NCI-H1930 (cell line): ENCODE measurements at places on chromosomes 5 and 9.

DNA sequence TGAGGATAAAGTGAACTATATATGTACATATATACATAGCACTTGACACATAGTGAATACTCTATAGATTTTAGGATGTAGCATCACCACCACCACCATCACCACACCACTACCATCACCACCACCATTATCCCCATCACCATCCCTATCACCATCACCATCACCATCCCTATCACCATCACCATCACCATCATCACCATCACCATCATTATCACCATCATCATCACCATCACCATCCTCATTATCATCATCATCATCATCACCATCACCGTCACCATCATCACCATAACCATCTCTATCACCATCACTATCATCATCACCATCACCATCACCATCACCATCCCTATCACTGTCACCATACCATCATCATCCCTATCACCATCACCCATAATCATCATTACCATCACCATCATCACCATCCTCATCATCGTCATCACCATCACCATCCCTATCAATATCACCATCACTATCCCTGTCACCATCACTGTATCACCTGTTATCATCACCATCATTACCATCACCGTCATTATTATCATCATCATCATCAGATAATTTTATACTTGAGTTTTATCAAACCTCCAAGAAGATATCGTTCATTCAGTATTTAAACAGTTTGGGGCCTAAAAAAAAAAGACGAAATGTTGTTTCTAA is 109.4 kb downstream of the CFAP90 start:
- DNase-seq, result no peak

GRCh38 chr9:134824583-134824982 is 56.0 kb upstream of the FCN2 start:
- DNase-seq, result no peak

GRCh38 chr9:74499770-74500583 is 2.8 kb downstream of the RORB start:
- DNase-seq, result no peak

DNA sequence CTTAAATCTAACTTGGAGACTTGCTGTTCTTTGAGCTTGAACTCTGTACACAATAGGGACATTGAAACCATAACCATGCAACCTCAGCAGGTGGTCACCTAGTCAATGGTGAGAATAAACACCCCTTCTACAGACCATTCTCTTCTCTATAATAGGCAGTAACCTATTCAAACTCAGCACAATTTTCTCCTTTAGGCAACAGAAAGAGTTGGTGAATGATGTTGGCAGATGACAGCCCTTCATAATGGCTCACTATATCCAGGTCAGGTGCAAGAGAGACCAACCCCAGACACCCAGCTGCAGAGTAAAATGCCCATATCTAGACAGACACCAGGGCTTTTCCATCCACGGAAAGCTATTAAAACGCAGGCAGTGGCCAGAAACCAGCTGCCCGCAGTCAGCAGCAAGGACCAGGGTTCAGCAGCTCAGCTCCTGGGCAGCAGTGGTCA is 106.7 kb downstream of the SERINC5 start:
- DNase-seq, result peak; percentile 81

DNA sequence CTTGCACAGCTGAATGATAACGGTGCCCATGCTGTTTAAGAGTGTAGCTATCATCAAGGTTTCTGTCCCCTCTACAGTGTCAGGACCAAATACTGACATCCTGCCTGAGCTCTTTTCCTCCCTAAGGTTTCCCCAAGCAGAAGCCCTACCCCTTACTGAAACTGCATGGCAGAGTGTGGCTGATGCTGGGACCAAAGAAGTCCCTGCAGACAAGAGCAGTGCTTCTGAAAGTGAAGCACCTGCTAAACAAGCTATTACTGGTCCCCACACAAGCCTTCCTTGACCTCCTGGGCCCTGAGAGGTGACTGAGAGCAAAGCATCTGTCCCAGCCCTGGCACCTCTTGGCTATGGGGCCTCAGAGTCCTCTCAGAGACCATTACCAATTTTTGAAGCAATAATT is 56.1 kb downstream of the CFAP90 start:
- DNase-seq, result no peak

- no peak for DNase-seq
These were observed 60.0 kb downstream of the IL6ST start for GRCh38 chr5:55934720-55935119.

GRCh38 chr9:131423171-131423581 is 29.3 kb downstream of the PRRC2B start:
- DNase-seq, result no peak

DNA sequence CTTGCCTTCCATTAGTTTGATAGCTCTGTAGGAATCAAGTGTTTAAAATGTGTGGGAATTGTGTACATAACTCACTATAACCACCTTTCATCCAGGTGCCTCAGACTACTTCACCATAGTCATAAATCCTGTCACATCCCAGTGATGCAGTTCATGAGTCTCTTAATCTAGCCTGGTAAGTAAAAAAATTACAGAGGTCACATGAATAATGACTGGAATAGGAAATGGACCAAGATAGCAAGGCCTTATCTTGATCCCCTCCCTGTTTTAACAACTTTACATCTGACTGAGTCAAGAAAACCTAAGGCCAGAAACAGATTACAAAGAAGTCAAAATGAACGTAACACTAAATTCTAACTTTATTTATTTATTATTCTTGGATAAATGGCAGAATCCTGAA is 1.5 kb upstream of the RNF145 start:
- no peak for DNase-seq

DNA sequence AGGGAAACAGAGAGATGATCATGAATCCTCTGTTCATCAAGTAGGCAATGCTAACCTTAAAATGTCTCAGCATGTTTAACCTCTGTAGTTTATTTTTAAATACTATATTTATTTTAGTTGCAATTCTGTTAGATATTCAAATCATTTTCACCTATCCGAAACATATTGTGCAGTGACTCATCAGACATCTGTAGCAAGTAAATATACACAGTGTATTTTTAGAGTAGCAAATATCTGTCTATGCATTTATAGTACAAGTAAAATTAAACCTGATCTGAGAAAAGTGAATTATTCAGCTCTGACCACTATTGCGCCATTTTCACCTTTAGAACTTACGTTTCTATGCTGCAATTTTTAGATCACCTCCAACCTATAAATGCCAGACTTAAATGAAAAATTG is 24.3 kb upstream of the TUSC1 start:
- DNase-seq, result no peak

DNA sequence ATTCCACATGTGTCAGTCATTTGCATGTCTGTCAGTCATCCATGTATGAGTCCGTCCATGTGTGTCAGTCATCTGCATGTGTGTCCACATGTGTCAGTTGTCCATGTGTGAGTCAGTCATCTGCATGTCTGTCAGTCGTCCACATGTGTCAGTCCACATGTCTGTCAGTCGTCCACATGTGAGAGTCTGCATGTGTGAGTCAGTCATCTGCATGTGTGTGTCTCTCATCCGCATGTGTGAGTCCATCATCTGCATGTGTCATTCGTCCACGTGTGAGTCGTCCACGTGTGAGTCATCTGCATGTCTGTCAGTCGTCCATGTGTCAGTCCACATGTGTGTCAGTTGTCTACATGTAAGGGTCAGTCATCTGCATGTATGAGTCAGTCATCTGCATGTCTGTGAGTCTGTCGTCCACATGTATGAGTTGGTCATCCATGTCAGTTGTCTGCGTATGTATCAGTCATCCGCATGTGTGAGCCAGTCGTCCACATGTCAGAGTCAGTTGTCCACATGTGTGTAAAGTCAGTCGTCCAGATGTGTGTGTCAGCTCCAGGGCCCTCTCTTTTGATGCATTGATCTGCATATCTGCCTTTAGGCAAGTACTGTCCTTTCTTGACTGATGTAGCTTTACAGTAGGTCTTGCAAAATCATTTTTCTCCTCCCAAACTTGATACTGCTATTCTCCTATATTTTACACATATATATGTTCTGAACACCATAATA is 72.5 kb upstream of the CACNA1B start:
- DNase-seq, result no peak

DNA sequence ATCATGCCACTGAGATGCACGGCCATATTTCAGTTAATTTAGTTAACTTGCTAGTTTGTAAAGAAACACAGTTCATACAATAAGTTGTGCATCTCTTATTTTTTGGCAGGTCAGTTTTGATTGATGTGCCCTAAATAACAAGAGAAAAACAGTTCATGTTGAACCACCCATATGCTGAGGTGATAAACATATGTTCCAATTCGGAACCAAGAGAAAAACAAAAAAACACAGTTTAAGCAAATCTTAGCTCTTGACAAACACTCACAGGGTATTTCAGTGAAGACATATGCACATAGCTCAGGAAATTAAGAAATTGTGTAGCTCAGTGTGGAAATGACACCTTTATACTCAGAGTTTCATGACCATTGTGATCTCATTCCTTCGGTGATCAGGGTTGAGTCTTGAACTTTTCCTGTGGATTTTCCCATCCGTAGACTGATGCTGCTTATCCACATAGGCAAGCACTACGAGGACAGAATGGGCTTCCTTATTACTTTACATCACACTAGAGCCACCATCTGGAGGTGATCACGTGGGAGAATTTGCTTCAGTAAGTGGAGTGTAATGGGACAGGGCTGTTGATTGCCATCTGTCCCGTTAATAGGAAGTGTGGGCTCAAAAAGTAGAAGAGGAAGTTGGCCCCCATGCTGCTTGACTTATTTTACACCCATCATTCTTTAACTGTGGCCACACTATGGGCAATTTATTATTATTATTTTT is 773.0 kb downstream of the MTRR start:
- no peak for DNase-seq

DNA sequence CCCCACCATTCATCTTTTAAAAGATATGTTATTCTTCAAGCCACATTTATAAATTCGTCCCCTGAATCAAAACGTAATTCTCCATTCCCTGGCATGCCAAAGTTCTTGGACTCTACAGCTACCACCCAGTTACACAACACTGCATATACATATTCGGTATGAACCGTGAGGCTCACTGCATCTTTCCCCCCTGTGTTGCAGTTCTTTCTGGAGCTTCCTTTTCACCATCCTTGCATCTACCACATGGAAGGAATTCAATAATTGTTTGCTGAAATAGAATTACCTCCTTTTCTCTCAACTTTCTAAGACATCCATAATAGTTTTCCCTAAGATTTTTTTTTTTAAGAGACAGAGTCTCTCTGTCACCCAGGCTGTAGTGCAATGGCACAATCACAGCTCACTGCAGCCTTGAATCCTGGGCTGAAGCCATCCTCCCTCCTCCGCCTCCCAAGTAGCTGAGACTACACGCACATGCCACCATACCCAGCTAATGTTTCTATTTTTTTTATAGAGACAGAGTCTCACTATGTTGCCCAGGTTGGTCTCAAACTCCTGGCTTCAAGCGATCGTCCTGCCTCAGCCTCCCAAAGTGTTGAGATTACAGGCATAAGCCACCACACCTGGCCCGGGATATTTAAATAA is 3.3 kb downstream of the LPAR1 start:
- DNase-seq, result no peak

DNA sequence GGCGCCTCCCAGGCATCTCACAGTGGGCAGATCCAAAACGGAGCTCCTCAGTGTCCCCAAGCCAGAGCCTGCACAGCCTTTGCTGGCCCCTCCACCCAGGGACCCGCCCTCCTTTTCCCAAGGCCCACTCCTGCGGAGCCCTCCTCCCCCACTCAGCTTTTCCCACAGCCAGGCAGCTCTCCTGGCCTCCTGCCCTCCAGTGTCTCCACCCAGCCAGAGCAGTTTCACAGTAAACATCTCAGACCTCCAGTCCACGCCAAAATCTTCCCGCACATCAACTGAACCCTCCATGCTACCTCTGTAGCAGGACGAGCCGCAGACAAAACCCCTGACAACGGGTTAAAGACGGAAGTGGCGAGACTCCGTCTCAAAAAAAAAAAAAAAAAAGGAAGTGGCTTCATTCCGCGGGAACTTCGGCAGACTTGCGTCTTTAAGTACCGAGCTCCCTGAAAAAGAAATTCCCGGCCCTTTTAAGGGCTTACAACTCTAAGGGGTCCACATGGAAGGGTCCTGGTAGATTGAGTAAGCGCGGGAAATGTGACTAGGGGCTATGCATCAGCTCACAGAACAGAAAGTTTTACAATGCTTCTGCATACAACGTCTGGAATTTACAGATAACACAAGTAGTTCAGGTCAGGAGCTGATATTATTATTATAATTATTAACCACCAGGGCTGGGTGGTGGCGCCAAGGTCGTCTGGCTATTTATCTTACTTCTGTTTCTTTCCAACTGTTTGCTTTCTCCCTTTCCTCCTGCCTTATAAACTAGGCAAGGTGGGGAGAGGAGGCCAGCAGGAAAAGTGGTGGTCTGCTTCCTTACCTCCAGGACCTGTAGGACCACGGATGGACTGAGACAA is 11.4 kb upstream of the GRIN1 start:
- no peak for DNase-seq

DNA sequence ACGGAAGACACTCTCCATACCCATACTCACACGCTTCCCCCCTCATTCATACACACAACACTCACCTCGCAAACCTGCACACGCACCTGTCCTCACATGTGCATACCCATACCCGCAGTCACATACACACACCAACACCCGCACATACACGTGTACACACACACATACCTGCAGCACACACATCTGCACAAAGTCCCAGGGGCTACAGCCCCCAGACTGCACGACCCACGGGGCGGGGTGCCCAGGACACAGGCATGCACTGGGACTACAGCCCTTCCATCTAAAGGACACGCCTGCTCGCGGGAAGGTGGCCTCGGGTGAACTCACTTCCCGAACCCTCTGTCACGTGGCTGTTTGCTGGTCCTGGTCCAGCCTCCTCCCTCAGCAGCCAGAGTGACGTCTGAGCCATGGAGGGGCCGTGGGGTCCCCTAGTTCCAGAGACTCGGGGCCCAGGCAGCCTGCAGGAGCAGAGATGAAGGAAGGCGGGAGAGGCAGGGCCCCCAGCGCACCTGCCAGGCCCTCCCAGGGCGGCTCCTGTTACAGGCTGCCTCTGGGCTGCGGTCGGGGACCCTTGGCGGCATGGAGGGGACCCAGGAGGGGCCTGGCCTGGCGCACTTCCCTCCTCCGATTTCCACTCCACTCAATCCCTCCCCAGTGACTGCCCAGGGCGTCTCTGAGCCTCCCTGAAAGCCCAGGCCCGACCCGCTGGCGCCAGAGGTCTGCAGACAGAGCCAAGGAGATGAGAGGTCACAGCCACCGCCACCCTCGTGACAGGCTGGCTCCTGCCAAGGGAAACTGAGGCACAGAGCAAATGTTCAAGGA is 8.1 kb downstream of the SLC12A7 start:
- DNase-seq, result no peak

DNA sequence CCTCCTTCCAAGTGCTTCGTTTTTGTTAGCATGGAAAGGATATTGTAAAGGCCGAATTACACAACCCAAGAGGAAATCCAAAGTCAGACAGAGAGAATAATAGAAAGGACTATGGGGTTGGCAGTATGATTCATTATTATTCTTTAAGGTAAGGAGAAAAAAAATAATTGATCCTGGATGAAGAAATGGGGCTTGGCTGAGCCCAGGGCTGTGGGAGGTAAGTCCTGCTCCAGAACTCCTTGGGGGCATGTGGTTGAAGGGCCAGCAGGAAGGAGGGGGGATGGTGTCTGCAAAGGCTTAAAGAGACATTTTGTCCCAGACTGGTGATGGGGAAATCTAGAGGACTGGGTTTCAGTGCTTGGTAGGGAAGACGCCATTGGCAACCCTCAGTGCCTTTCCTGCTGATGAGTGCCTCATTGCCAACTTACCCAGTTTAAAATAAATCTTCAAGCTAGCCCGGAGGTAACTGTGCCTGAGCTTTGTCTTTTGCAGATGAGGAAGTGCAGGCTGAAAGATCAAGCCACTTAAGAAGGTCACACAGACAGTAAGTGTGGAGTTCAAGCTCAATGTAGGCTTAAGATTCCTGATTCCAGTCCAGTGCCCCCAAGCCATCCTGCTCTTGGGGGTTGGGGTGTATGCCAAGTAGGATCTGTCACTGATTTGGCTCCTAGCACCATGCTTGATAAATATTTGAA is 30.2 kb downstream of the FOXI1 start:
- DNase-seq, result no peak
